ENCODE measurements at places on chromosomes 1 and 21.
A peak's percentile ranks its signal among the peaks of the same experiment; 100 is the strongest.

- H3K4me1 ChIP-seq = no peaks in the 10 kb centered on the region
- no peak for DNase-seq
- H3K4me3 ChIP-seq = no peak overlapping the region
- H3K27me3 ChIP-seq = peaks cover 2% of the 10 kb centered on the region
- H3K27ac ChIP-seq = no peak overlapping the region
Observed at GRCh38 chr21:41120997-41121396, 47.0 kb upstream of the BACE2 start.

- no peaks in the 10 kb centered on the region for H3K36me3 ChIP-seq
- H3K4me1 ChIP-seq = no peaks in the 10 kb centered on the region
- H3K27ac ChIP-seq = no peak overlapping the region
- H3K27me3 ChIP-seq = peaks cover 3% of the 10 kb centered on the region
Observed at GRCh38 chr1:209266590-209267205, 316.8 kb upstream of the CAMK1G start.

- DNase-seq = no peak
- peaks cover 9% of the 10 kb centered on the region for H3K4me1 ChIP-seq
- H3K27ac ChIP-seq = no peak overlapping the region
- H3K36me3 ChIP-seq = no peaks in the 10 kb centered on the region
- H3K4me3 ChIP-seq = no peak overlapping the region
Observed at GRCh38 chr1:6574025-6574620, 5.7 kb upstream of the ZBTB48 start.

GRCh38 chr1:228464487-228464983 is 22.6 kb upstream of the RNF187 start:
- H3K4me1 ChIP-seq = peaks cover 61% of the 10 kb centered on the region
- peak overlapping the region; percentile 85 for H3K4me3 ChIP-seq
- no peaks in the 10 kb centered on the region for H3K36me3 ChIP-seq
- peak; percentile 88 for DNase-seq
- peaks cover 11% of the 10 kb centered on the region for H3K27me3 ChIP-seq
- peak overlapping the region; percentile 88 for H3K27ac ChIP-seq

- peak overlapping the region; percentile 72 for H3K4me3 ChIP-seq
- H3K4me1 ChIP-seq = peaks cover 71% of the 10 kb centered on the region
- DNase-seq = no peak
- peak overlapping the region; percentile 79 for H3K27ac ChIP-seq
Observed at GRCh38 chr1:153539395-153540093, 1.2 kb downstream of the S100A5 start.

DNA sequence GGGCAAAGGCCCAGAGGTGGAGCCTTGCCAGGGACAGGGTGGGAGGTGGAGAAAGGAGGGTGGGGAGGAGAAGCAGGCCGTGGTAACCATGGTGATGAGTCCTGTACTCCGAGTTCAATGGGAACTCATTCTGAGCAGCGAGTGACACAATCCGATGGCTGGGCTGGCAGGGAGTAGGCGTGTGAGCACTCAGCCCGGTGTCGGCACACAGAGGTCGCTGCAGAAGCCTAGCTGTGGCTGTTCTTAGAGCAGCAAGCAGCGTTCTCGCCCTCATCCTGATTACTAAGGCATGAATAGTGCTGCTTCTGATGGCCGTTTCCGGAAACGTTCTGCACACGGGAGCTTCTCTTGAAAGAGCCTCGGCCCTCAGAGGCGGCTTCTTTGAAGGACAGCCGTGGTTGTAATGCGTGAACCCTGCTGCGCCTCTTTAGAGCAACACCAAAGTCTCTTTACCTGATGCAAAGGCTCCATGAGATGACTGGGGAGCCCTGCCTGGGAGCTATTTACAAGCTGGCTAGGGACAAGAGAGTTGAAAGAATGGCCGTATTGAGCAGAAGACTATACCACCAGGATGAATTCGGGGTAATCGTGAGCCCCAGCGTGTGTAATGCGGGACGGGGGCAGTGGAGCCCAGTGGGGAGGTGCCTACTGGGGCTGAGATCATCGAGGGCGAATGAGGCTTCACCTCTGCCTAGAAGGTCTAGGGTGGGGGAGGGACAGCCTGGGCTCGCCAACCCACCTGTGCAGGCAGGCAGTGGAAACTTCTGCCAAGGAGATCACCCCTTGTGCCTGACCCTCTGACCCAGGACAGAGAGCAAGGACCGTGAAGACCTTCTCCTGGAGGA is 72.8 kb upstream of the PAX7 start:
- H3K27me3 ChIP-seq = peaks cover 27% of the 10 kb centered on the region
- H3K27ac ChIP-seq = no peak overlapping the region
- DNase-seq = no peak
- no peak overlapping the region for H3K4me3 ChIP-seq
- peaks cover 6% of the 10 kb centered on the region for H3K4me1 ChIP-seq

- no peaks in the 10 kb centered on the region for H3K36me3 ChIP-seq
- H3K27me3 ChIP-seq = peaks cover 73% of the 10 kb centered on the region
- no peak overlapping the region for H3K27ac ChIP-seq
- no peak for DNase-seq
- H3K4me1 ChIP-seq = peaks cover under 1% of the 10 kb centered on the region
Observed at GRCh38 chr1:148355976-148356375, 127.1 kb downstream of the PPIAL4G start.

GRCh38 chr21:40146216-40146837 is 279.1 kb downstream of the PCP4 start:
- DNase-seq = no peak
- no peaks in the 10 kb centered on the region for H3K36me3 ChIP-seq
- H3K4me3 ChIP-seq = no peak overlapping the region
- H3K4me1 ChIP-seq = no peaks in the 10 kb centered on the region

GRCh38 chr21:41419921-41420862 is 5.8 kb upstream of the MX1 start:
- peaks cover 60% of the 10 kb centered on the region for H3K4me1 ChIP-seq
- H3K36me3 ChIP-seq = peaks cover 1% of the 10 kb centered on the region

All from activated T-helper 1 cell treated with anti-CD3 and anti-CD28 coated beads, Interleukin-12 subunit alpha, Interleukin-12 subunit beta, Interleukin-2, Interleukin-4 antibody, amounts not matched to agents 30 ng/mL and 10 ng/mL and 1 ng/mL, durations not matched to agents 14 hours and 24 hours and 36 hours (primary cell).